ENCODE measurements at places on chromosomes 16 and 17.

DNA sequence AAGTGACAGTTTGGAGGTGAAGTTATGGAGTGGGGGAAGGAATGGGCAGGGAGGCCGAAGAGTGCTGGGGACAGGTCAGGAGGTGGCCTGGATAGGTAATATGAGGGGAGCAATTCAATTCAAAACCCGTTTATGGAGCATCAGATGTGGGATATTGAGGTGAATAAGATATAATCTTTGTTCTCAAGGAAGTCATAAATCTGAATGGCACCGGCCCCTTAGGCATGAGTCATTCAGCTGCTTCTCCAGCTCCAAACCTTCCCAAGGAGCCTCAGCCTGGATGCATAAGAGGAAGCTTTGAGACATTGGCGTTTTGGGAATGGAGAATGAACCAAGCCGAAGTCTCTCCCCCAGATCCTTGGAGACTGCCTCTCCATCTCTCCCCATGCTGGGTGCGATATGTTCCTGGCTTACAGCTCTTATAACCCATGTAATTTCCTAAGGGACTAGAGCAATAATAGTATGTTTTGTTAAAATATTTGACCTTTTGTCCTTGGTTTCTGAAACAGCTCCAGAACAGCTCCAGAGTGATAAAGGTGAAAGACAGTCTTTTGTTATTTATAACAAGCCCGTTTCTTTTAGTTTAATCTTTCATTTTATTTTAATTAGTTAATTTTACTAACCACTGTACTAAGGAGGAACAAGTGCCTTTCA is 1.7 kb downstream of the TUBG2 start:
- no peak for DNase-seq

GRCh38 chr17:10844621-10845387 is 6.9 kb upstream of the PIRT start:
- DNase-seq, result no peak

DNA sequence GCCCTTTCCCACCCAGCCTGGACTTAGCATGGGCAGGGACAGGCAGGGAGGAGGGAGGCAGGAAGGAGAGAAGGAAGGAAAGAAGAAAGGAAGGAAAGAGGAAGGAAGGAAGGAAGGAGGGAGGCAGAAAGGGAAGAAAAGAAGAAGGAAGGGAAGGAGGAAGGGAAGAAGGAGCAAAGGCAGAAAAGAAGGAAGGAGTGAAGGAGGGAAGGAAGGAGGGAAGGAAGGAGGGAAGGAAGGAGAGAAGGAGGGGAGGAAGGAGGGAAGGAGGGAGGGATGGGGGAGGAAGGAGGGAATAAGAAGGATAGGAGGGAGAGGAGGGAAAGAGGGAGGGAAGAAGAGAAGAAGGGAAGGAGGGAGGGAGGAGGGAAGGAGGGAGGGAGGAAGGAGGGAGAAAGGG is 110.4 kb downstream of the SALL1 start:
- no peak for DNase-seq

- no peak for DNase-seq
These were observed at the start of gene SEZ6 for GRCh38 chr17:29005936-29006511. SEZ6 (minus strand) TSS chr17:29006033; CDS start chr17:29005869, 164 bp downstream.

- DNase-seq, result no peak
These were observed 152.0 kb downstream of the HS3ST3B1 start for GRCh38 chr17:14452856-14453255.

DNA sequence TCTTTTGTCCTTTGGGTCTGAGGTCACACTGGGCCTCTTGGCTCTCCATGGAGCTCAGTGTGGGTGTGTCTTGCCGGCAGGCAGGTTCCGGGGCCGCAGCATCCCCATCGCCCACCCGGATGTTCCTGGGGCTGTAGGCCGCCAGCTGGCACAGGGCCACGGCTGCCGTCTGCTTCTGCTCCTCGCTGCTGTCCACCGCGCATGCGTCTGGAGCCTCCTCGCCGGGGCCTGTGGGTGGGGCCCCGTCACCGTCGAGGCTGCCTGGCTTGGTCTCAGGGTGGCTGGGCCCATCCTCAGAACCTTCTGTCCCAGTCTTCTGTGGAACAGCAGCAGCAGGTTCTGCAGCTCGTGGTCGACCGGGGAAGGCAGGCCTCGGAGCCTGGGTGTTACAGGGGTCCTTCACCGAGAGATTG is 9.6 kb downstream of the ZNF750 start:
- no peak for DNase-seq

Measured in NCI-H187 treated with DMSO at 0.1 percent for 48 hours (cell line).